SJSA1 (cell line): ENCODE measurements at places on chromosomes 5 and 9.

DNA sequence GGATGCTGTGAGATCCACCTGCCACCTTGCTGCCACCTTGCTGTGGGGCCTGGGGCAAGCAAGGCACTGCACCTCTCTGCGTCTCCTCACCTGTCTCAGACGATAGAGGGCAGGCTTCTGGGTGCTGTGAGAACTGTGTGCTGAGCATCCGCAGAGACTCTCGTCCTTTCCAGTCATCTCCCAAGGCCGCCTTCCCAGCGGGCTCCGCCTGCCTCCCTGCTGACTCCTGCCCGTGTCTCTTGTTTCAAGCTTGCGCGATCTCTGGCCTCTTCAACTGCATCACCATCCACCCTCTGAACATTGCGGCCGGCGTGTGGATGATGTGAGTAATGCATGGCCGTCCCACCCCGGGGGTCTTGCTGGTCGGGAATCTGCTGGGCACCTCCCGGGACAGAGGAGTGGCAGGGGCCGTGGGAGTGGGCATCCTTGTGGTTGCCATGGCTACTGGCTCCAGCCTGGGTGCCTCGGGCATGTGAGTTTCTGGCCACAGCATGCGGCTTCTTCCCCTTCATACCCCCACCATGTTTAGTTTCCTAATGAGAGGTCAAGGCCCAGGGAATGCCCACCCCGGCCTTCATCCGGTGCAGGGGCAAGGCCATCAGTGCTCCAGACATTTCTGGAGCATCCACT is 3.6 kb downstream of the CACFD1 start:
- DNase-seq: no peak

GRCh38 chr5:150294551-150295071 is 5.0 kb upstream of the CAMK2A start:
- no peak for DNase-seq

GRCh38 chr9:101738566-101739183 is at the start of gene GRIN3A:
GRIN3A (minus strand) TSS chr9:101738647; CDS start chr9:101737979, 668 bp downstream.
- no peak for DNase-seq

GRCh38 chr9:95573463-95573862 is 56.7 kb upstream of the PTCH1 start:
- no peak for DNase-seq

GRCh38 chr9:6562201-6562600 is 83.3 kb downstream of the GLDC start:
- no peak for DNase-seq

GRCh38 chr9:112162621-112163413 is 12.3 kb downstream of the SUSD1 start:
- no peak for DNase-seq

- DNase-seq: no peak
These were observed 25.3 kb downstream of the ARSB start for GRCh38 chr5:78959767-78960166.

- DNase-seq: no peak
These were observed 30.4 kb downstream of the AHRR start for GRCh38 chr5:351921-352245.

DNA sequence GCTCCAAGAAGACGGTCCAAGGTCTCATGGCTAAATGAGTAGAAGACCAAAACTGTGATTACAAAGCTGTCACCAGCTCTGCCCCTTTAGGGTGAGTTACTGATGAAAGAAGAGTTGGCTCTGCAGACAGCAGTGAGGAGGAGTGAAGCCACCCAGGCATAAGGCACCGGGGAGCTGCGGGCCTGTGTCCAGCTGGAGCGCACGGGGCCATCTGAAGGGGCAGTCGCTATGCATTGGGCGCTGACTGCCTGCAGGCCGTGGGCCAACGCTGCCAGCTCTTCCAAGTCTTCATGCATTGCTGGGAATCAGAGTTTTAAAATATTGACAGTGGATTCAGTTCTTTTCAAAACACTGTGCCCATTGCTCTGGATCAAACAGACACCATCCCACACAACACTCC is 70.3 kb downstream of the DAPK1 start:
- no peak for DNase-seq

- DNase-seq: no peak
These were observed 3.8 kb upstream of the NPDC1 start for GRCh38 chr9:137049544-137050449.

- DNase-seq: no peak
These were observed 175.9 kb downstream of the KIF4B start for GRCh38 chr5:155189476-155189875.

- DNase-seq: no peak
These were observed 2.5 kb upstream of the TMEM174 start for GRCh38 chr5:73170522-73170921.

GRCh38 chr5:172722327-172722815 is 48.6 kb downstream of the DUSP1 start:
- DNase-seq: no peak
